Urinary bladder (tissue), 4 donors: ENCODE measurements at places on chromosomes 16 and 17. TPM values are rescaled to one million over a fixed set of nuclear protein-coding genes. Genes with fewer than 3 reads are reported as not detected.

ITGB4 gene
- polyA plus RNA-seq = 64.8 TPM

GRCh38 chr16:78852081-78852635 lies 748.4 kb downstream of the MAF start:
- no peak for DNase-seq

- no peak for DNase-seq
Measured at GRCh38 chr17:80604009-80604669, 59.5 kb downstream of the RPTOR start.

TTYH2 gene
- polyA plus RNA-seq = 8.3 TPM

- DNase-seq = no peak
Measured at GRCh38 chr16:66275775-66276428, 90.6 kb upstream of the CDH5 start.

MYOCD gene
- polyA plus RNA-seq = 59.4 TPM
